ENCODE measurements at places on chromosomes 7 and 10. TPM values are rescaled to one million over a fixed set of nuclear protein-coding genes. Genes with fewer than 3 reads are reported as not detected.

CRHR2 gene
- not detected for total RNA-seq

IDI2 gene
- not detected for total RNA-seq

CRPPA gene
- 3.7 TPM for total RNA-seq

MSMB gene
- total RNA-seq: 2,749 TPM
